ENCODE measurements at places on chromosomes 1 and 21.

DNA sequence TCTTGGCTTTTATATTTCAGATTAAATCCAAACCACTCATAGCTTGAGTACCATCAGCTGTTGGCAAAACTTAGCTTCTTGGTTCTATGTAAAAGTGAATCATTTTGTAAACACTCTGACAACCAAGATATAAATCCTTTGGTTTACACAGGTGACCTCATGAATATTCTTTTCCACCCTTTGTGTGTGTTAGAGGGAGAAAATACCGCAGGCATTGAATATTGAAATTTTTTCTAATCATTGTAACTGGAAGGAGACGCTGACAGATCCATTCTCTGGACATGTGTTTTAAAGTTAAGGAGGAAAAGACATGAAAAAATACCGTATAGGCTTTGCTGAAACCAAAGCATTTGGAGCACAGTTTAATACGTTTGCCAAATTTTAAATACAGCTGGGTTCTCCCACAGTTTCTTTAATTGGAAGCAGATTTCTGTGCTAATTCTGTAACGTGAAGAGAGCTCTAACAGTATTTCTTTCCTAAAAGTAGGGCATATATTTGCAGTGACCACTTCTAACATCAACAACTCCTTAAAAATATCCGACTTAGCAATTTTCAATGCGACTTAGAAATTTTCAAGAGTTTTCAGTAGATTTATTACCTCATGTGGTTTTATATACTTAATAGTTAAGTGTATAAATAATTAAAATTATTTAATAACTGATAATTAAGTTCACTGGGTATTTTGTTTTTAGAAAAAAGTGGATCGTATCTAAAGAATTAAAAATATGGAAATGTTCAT, 388.2 kb downstream of the USP25 start:
- DNase-seq = no peak

DNA sequence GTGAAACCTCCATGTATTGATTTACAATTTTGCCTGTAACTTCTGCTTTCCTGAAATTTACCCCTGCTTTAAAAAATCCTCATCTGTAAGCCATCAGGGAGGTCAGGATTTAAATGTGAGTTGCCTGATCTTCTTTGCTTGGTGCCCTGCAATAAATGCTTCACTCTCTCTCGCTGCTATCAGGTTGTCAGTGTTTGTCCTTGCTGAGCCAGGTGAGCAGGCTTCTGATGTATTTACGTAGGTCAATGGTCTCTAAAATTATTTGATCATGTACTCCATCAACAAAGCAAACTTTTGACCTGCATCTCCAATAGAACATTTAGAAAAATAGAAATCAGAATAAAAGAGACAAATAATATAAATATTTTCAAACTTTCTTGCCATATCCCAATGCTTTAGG, 453.4 kb downstream of the DPYD start:
- no peak for DNase-seq

DNA sequence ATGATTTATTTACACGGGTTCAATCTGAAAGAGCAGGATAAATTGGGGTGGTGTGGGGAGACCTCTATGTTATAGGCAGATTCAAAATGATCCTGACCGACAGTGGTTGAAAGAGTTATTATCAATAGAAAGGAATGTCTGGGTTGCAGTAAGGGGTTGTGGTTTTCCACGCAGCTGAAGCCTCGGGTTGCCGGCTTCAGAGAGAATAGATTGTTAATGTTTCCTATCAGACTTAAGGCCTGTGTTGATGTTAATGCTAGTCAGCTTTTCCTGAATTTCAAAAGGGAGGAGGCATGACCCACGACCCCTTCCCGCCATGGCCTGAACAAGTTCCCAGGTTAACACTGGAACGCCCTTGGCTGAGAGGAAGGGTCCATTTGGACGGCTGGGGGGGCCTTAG, 2.2 kb upstream of the UBE2J2 start:
- DNase-seq = no peak

- DNase-seq = no peak
Observed at GRCh38 chr1:61050541-61051442, 31.6 kb upstream of the NFIA start.

DNA sequence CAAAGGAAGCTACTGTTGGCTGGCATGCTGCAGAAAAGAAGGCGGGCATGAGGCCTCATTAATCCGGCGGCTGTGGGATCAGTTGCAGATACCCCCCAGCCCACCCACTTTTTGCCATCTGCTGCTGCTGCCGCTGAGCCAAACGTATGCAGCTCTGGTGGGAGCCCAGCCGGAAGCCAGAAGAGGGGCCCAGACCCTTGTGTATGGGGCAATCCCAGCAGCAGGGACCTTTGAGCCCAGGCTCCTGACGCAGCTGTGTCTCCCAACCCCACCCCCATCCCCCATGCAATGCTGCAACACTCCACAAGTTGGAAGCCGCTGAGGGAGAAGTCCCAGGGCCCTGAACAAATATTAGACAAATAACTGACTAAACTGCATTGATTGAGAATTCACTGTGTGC, 106.0 kb downstream of the ELAVL4 start:
- DNase-seq = no peak

GRCh38 chr1:181669246-181669645, 185.9 kb downstream of the CACNA1E start:
- DNase-seq = no peak

DNA sequence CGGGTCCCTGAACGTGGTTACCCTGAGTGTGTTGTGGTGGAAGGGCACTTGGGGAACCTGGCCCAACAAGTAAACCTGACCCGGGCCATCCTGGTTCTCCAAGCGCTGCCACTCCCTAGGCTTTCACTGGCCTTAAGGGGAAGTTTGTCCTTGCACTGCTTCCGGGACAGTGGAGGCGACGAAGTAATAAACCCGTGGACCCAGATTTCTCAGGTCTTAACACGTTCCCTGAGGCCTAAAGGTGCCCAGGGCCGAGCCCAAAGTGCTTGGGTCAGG, 261 bp upstream of the CCDC24 start:
- DNase-seq = no peak

GRCh38 chr1:147721716-147722115, 38.7 kb downstream of the GJA5 start:
- no peak for DNase-seq

DNA sequence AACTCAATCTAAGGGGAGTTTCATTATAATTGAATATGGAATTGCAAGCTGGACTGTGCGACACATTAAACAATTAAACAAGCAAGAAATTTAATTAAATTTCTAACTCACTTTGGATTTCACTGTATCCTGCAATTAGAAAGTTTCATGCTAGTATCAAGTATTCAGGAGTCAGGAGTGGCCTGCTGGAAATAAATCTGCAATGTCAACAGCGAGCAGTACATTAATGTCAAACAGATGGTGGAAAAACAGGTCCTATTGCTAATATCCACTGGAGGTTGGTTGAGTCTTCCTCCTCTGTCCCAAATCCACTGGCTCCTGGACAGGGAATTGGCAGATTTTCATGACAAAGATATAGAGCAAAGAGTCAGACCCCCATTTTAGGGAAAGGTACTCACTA, 237.1 kb downstream of the VAV3 start:
- DNase-seq = no peak

Measured in NCI-H187 treated with DMSO at 0.1 percent for 48 hours (cell line).